Activated CD4-positive, alpha-beta memory T cell treated with anti-CD3 and anti-CD28 coated beads for 36 hours (primary cell): ENCODE measurements at places on chromosomes 1 and 21.

GRCh38 chr1:155093911-155094621, 15.4 kb downstream of the EFNA3 start:
- no peak for DNase-seq

DNA sequence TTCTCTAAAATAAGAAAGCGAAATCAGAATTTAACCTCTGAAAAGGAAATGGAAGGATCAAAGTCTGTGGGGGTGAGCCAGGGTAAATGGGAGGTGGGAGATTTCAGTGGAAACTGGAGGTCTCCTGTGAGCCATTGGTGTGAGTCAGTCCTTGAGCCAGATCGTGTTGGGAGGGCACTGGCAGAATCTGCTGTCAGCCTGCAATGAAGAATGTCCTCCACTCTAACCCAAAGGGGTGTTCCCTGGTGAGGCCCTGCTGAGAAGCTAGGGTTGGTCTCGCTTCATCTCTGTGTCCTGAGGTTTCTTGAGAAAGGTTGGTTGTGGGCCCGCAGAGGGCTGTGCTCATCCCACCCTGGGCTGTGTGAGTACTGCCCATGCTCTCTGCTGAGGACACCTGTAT, 2.4 kb downstream of the QSOX1 start:
- DNase-seq = no peak

DNA sequence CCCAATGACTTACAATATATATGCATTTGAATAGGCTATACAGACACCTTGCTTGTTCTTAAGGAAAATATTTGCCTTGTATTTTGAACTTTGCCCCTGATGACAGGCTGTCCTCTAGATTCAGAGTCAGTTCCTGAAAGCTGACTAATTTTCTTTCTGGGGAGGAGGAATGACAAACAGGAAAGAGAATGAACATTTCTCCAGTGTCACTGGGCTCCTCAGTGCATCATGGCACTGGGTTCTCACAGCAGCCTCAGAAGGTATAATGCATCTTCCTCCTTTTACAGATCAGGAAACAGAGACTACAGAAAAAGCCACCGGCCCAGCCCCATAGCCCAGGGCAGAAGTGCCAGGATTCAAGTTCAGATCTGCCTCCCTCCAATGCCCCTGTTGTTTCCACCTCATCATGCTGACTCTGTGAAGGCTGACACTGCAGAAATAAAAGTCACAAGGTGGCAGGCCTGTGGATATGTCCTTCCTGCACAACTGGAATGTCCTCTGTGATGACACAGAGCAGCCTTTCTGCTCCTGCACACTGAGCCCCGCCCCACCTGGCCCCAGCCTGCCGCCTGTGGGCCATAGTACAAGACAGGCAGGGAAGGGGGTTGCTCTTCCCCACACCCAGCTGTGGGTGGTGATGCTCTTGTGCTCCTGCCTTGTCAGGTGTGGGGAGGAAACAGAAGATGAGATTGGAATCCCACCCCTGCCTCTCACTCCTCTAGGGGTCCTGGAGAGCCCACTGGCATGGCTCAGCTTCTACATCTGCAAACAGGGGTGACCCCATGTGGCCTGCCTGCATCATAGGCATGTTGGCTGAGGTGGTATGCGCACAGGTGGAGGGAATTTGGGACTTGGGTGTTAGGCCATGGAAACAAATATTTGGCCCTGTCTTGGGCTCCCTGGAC, 6.4 kb downstream of the TTC22 start:
- DNase-seq = peak; percentile 38

DNA sequence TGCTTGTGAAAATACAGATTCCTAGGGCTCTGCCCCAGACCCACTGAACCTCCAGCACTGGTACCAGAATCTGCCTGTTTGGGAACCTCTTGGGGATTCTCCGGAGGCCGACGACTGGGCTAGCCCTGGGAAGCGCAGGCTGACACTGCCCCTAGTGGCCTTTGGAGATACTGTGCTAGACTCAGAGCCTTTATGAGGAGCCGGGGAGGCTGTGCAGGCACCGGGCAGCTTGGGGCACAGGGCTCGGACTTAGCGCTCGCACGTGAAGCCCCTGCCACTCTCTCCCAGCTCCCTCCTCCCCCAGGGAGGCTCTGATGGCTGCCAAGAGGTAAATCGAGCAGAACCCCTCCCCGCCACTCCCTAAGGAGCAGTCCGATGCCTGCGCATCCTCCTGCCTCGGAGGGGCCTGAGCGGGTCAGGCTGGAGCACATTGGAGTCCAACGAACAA, 144.6 kb upstream of the TNR start:
- DNase-seq = peak; percentile 36

DNA sequence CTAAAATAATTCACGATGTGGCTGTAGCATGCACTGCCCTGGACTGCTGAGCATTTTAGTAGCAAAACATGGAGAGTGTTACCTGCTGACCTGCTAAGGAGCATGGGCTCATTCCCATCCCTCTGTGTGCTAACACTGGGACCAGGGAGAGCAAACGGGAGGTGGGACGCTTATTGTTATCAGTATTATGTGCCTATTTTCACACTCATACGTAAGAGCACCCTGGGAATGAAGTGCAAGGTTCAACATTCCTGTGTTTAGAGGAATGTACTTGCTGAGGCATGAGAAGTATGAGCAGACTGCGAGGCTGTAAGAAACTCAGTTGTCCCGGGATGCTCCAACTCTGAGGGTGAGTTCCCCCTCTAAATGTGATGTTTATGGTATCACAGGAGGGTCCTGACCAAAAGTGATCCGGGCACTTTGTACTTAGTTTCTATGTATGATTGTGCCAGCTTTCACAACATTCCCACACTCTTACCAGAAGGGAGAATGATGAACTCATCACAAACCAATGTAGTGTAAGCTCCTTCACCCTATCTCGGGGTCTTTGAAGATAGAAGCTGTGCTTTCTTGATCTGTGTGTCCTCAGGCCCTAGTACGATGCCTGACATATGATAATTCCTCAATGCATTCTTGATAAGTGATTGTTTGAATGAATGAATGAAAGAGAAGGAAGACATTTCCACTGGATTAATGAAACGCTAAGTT, 164.8 kb downstream of the KCNJ6 start:
- no peak for DNase-seq

DNA sequence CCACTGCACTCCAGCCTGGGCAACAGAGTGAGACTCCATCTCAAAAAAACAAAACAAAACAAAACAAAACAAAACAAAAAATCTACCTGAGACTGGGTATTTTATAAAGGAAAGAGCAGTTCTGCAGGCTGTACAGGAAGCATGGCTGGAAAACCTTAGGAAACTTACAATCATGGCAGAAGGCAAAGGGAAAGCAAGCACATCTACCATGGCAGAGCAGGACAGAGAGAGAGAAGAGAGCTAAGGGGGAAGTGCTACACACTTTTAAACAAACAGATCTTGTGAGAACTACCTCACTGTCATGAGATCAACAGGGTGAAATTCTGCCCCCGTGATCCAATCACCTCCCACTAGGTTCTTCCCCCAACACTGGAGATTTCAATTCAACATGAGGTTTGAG, 198.3 kb upstream of the SAMSN1 start:
- no peak for DNase-seq

DNA sequence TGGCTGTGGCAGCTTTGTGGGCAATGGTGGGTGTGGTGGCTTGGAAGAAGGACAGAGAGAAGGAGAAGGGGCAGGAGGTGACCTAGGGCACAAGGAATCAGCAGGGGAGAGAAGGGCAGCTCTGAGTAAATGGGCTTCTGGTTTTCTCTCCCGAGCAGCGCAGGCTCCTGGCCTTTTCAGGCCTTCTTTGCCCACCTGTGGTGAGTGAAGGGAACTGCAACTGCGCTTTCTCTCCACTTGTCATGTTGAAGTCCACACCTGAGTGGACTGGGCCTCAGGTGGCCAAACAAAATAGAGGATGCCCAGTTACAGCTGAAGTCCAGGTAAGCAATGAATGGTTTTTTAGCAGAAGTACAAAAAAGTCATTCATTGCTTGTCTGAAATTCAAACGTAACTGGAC, 29.4 kb upstream of the KCNA10 start:
- DNase-seq = no peak

DNA sequence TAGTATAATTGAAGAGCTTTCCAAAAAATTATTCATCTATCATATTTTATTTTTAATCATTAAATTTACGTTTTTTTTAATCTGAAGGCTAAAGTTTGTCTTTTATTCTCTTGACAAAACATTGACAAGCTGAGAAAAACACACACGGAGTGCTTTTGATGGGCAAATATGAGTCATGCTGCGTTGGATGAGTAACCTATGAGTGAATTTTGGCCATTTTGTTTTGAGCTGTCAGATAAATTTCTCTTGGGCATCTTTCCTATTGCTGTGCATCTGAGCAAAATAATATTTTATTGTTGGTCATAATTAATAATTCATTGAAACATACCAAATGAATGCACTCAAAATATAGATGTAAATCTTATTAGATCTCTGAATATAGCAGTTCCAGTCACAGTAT, 1144.1 kb upstream of the ADGRL2 start:
- DNase-seq = no peak

GRCh38 chr1:95984798-95985374, 736.7 kb upstream of the PTBP2 start:
- no peak for DNase-seq

DNA sequence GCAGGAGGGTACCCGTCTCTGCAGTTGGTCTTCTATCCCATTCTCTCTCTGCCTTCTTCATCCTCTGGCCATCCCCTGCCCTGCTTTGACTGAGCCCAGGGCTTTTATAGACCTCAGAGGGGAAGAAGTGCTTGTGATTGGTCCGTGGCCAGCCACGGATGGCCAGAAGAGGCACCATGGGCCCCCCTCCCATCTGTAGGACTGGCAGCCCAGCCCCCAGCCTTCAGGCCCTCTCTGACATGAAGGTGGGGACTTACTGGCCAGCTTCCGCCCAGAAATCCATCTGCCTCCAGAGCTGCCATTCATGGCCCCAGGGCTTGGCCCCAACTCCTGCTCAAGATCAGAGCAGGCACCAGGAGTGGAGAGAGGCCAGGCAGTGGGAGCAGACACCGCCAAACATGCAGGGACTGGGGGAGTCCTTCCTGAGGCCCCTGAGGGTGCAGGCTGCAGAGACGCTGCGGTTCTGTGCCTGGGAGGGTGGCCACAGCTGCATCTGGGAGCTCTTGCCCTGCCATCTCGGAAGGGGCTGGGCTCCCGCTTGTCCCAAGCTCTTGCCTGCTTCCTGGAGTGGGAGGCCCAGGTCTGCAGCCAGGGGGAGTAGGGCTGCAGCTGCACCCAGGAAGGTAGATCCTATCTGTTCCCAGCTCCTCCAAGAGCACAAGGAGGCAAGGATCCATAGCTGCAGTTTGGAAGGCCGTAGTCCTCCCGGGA, 698.6 kb upstream of the B3GALT2 start:
- DNase-seq = no peak

- DNase-seq = no peak
Observed at GRCh38 chr1:117112047-117112717, 9.4 kb downstream of the TRIM45 start.

- DNase-seq = no peak
Observed at GRCh38 chr1:210104103-210104502, 128.5 kb upstream of the SERTAD4 start.

DNA sequence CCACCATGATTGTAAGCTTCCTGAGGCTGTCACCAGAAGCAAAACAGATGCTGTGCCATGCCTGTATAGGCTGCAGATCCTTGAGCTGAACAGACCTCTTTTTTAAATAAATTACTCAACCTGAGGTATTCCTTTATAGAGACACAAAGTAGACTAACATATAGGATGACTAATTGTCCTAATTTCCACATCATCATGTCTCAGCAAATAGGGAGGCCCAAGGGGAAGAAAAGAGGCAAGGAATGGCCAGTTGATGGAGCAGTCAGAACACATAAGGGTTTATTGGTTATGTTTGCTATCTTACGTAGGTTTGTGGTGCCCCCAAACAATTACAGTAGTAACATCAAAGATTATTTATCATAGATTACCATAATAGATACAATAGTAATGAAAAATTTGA, 126.2 kb downstream of the RASAL2 start:
- DNase-seq = no peak

DNA sequence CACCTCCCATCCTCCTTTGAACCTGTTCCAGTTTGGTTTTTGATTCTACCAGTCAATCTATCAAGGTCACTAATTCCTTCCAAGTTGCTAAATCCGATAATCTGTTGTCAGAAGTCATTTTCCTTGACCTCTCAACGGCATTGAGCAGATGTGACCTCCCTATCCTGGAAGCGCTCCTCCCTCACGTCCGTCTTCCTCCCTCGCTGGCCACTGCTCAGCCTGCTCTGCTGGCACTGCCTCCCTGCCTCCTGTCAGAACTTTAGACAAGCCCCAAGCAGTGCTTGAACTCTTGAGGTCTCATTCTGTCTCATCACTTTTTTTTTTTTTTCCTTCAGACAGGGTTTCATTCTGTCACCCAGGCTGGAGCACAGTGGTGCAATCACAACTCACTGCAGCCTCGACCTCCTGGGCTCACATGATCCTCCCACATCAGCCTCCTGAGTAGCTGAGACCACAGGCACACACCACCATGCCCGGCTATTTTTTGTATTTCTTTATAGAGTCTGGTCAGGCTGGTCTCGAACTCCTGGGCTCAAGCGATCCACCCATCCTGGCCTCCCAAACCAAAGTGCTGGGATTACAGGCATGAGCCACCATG, 4.4 kb upstream of the ACOT7 start:
- no peak for DNase-seq

GRCh38 chr1:222062640-222063039, 320.8 kb upstream of the DUSP10 start:
- no peak for DNase-seq

- no peak for DNase-seq
Observed at GRCh38 chr1:89598450-89599331, 34.2 kb upstream of the LRRC8C start.

- no peak for DNase-seq
Observed at GRCh38 chr1:241714321-241715218, 62.5 kb downstream of the WDR64 start.

GRCh38 chr1:198500096-198500495, 40.4 kb downstream of the ATP6V1G3 start:
- no peak for DNase-seq

- DNase-seq = no peak
Observed at GRCh38 chr1:85661767-85662166, 46.5 kb downstream of the ZNHIT6 start.

DNA sequence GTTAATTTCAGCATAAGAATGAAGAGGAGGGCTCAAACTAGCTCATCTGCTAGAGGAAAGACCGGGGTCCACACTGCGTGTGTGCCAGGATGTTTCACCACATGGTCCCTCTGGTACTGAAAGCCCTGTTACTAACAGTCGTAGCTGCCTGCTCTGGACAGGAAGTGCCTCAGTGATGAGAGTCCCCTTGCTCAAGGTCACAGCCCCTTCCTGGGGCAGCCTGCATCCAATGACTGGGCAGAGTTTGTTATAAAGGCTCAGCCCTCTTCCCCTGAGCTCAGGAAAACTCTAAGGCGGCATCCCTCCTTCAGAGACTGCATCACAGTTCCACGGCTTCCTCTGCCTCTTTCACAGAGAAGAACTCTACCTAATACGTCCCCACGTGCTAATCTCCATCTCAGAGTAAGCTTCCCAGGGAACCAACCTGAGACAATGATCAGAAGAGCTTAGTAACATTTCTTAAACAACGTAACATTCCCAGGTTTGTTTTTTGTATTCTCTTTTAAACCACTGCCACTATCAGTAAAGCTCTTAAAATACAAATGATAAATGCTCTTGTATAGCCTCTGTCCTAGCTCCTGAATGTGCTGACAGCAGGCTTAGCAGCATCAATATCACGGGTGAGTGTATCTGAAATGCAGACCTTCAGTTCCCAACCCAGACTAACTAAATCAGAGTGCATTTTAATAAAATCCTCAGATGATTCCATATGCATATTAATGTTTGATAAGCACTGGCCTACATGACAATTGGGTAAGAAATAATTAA, 38.0 kb upstream of the ATP1A1 start:
- no peak for DNase-seq

GRCh38 chr21:17462276-17462981, 50.4 kb upstream of the CXADR start:
- DNase-seq = no peak
